HT-29 (cell line): ENCODE measurements at places on chromosomes 6 and 20. TPM values are rescaled to one million over a fixed set of nuclear protein-coding genes. Genes with fewer than 3 reads are reported as not detected.
A peak's percentile ranks its signal among the peaks of the same experiment; 100 is the strongest.

DNA sequence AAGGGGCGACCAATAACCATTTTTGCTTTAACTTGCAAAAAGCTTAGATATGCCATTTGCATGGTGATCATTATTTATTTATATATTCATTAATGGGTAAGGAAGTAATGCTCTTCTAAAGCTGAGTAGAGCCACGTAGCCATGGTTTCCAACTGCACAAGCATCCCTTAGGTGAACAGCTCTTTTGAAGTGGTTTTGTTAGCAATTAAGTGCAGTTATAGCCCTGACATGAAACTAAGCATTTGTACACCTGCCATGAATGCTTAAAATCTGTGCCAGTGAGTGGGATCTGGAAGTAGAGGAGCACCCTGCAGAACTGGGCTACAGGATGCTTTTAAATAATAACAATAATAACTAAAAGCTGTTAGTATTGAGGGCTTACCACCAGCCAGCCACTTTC, 19.1 kb downstream of the TRAF3IP2 start:
- no peak for DNase-seq

The FOXA2 gene
- 9.1 and 9.4 TPM in 2 replicates for total RNA-seq

GRCh38 chr20:32329817-32330554, 28.1 kb upstream of the ASXL1 start:
- DNase-seq = no peak

The FOXS1 gene
- total RNA-seq = not detected in 2 replicates

The HEY2 gene
- total RNA-seq = 0.08 TPM in 1 of 2 replicates, not detected in the other

GRCh38 chr20:12695937-12696336, 312.8 kb upstream of the SPTLC3 start:
- no peak for DNase-seq

DNA sequence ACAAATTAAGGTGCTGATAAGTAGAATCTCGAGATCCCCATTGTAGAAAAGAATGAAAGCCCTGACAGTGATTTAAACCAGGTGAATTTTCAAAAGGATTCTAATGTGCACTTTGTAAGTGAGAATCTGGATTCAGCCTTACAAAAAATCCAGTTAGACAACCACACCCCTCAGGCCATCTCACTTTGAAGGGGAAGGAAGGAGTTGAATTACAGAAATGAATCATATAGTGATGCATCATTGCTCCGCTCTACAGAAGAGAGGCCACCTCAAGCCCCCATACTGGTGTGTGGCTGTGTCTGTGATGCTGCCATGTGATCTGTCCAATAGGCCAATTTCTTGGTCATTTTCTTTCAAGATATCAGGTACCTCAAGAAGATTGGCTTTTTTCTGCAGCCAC, 85.5 kb upstream of the NT5E start:
- DNase-seq = no peak

GRCh38 chr6:123551939-123552707, 84.6 kb downstream of the TRDN start:
- no peak for DNase-seq

GRCh38 chr6:84467296-84467695, 239.9 kb upstream of the CEP162 start:
- DNase-seq = no peak

DNA sequence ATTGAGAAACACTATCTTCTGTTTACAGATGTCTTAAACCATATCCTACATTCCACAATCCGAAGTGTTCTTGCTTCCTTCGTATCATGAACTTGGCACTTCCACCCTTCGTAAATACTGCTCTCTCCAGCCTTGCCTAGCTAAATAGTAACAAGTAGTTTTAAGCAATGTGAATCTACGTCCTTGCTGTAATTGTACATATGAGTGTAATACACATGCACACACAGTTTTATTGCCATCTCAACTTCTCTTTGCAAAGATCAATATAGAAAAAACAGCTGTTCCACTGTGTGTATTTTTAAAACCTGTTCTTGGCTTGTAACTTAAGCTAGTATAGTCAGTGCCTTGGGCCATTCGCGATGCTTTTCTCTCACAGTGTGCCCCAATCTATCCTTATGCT, 1524.7 kb downstream of the GRIK2 start:
- no peak for DNase-seq

- DNase-seq = no peak
These were observed 56.5 kb downstream of the CD40 start for GRCh38 chr20:46174469-46175126.

DNA sequence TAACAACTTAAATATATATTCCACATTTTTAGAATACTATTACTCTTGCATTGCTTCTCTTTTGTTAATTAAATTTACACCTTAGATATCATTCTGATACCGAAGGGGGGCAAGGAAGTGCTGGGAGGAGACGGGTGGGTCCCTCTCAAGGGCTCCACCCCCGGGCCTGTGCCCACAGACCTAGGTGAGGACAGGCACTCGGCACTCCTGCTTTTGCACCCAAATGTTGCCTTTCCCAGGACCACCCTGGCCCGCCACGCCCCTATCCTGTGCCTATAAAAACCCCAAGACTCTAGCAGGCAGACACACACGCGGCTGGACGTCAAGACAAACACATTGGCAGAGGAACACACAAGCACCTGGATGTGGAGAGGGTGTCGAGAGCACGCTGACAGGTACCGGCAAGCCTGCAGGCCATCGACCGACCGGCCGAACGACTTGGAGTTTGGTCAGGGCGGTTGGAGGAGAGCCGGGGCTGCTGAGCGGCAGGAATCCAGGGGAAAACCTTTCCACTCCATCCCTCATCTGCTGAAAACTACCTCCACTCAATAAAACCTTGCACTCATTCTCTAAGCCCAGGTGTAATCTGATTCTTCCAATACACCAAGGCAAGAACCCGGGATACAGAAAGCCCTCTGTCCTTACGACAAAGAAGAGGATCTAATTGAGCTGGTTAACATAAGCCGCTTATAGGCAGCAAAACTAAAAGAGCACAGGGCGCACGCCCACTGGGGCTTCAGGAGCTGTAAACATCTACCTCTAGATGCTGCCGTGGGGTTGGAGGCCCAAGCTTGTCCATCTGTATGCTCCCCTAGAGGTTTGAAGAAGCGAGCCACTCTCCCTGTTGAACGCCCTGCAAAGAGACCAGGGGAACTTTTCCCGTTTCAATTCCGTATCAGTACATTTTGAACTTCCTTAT, 197.4 kb upstream of the PRSS16 start:
- no peak for DNase-seq

The MAPK13 gene
- 101 and 103 TPM in 2 replicates for total RNA-seq

The RSPH4A gene
- 0.31 TPM in 1 of 2 replicates, not detected in the other for total RNA-seq

- no peak for DNase-seq
These were observed 317.1 kb upstream of the CHD6 start for GRCh38 chr20:41935259-41935791.

DNA sequence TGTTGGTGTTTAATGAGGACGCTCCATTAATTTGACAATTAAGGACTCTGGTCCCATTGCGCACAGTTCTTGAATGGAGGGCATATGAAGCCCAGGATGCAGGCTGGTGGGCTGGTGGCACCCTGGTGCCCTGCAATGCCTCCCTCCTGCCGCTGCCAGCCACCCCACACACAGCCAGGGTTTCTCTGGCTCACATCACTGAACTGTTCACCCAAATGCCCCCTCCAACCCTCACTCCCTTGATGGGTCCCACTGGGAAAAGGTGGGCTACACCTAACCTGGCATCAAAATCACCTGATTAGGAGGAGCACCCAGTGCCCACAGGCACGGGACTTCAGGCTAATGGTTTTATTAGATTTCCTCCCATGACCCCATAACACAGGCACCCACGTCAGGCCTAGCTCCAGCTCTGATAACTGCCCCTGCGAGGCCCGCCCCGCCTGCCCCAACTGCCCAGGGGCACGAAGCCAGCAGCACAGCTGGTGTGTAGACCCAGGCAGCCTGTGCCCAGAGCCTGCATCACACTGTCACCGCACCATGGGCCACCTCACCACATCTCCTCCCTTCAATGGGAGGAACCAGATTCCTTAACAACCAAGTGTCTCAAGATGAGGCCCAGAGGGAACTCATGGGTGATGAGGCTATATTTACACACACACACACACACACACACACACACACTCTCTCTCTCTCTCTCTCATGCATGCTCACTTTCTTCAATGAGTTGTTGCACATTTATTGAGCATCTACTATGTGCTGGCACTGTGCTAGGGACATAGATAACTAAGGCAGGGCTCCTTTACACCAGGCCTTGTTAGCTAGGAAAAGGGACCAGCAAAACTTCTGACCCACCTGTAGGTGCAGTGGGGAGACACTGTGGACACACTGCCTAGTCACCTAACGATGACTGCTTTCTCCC, 107.3 kb downstream of the NOL4L start:
- DNase-seq = no peak

DNA sequence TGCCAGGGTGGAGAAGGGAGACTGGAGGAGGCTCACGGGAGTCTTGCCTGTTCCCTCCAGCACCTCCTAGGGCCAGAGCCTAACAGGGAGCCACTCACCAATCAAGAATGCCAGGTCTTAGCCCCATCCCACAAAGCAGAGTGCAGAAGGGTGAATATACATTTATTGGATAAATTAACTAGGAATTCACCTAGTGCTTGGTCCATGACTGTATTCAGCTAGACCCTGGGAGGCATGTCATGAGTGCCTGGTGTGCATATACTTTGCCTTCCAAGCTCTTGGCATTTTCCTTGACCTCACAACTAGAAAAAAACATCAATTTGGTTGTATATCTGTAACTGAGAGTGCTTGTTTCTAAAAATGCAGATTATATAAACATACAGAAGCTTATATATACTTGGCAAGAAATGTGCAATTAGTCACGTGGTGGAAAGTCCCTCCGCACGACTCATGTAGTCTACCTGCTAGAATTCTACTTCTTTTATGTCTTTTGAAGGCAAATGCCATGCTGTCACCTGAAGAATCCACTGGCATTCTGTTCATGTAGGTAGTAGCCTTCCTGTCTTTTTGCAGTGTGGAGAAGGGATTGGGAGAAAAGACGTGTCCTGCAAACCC, 991.0 kb downstream of the KIF16B start:
- no peak for DNase-seq

- DNase-seq = no peak
These were observed 272.0 kb downstream of the ARID1B start for GRCh38 chr6:157049133-157049532.

- peak; percentile 91 for DNase-seq
These were observed 8.0 kb downstream of the TP53RK start for GRCh38 chr20:46681032-46681854.

GRCh38 chr6:106574741-106575458, 54.4 kb downstream of the RTN4IP1 start:
- DNase-seq = peak; percentile 12

DNA sequence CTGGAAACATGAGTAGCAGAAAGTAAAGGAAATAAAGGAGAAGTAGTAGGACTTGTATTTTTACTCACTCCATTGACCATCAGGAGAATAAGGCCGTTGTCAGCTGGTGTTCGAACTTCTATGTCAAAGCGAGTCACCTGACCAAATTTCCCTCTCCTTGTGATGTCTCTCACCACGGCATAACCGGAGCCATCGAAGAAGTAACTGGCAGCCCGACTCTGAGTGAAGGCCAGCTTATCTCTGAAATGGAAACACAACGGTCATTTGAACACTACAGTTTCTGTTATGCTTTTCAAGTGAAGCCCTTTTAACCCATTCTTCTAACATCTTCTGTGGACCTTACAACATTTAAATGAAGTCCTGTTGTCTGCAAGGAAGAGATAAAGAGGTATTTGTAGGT, 51.7 kb downstream of the FAM229B start:
- DNase-seq = no peak

The C20orf202 gene
- 0.13 TPM in 1 of 2 replicates, not detected in the other for total RNA-seq

DNA sequence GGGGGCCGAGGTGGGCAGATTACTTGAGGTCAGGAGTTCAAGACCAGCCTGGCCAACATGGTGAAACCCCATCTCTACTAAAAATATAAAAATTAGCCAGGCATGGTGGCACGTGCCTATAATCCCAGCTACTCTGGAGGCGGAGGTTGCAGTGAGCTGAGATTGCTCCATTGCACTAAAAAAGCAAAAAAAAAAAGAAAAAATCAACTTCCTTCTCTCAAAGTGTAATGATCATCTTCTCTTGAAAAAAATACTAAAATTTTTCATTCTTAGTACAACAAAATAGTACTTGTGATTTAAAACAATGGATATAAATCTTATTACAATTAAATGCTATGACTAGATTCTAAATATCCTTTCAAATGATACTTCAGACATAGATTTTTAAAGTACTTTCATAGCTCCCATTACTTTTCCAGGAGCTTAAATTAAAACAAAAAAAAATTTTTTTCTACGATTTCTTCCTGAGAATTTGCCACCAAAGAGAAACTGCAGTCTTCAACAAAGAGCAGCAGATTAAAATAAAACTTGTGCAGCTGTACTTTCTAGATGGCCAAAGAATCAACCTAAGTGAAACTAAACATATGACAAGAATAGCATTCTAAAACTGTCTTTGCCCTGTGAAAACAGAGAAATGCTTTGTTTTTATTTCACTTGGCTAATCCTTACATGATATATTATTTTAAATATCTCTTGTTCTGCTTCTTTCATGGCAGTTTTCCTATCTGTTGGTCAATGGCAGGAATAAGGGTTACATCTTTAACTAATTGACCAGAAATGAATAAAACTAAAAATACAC, 75.2 kb downstream of the MAP3K5 start:
- no peak for DNase-seq

GRCh38 chr6:159995405-159995804, 26.5 kb downstream of the IGF2R start:
- DNase-seq = no peak

DNA sequence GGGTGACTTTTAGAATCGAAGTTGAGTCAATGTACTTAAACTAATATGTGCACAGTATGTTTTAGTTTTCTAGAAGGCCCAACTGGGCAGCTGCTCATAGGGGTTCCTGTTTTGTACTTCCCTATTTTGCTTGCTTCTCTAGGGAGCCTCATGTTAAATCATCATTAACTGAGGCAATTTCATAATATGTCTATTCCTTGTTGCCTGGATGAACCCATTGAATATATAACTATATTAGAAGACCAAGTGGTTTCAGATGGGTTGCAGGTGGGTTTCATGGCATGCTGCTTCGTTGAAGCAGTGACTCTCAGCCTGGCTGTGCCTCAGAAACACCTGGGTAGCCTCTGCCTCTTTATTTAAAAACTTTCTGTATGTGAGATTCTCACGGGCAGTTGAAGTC, 22.2 kb downstream of the CARMIL1 start:
- DNase-seq = no peak

The TAGAP gene
- total RNA-seq = 0.08 TPM in 1 of 2 replicates, not detected in the other

The C6orf132 gene
- 119 and 136 TPM in 2 replicates for total RNA-seq

GRCh38 chr20:20092827-20093226, 40.5 kb downstream of the CFAP61 start:
- no peak for DNase-seq

- DNase-seq = no peak
These were observed 41.9 kb upstream of the NR2E1 start for GRCh38 chr6:108123946-108124345.

GRCh38 chr6:142744836-142745235, 200.1 kb downstream of the HIVEP2 start:
- no peak for DNase-seq

The DDX43 gene
- not detected in 2 replicates for total RNA-seq

The NNAT gene
- total RNA-seq = 2.1 TPM in 1 of 2 replicates, not detected in the other

- peak; percentile 92 for DNase-seq
These were observed 86.2 kb downstream of the VEGFA start for GRCh38 chr6:43856005-43856765.
